ENCODE measurements at places on chromosomes 16 and 17.
A peak's percentile ranks its signal among the peaks of the same experiment; 100 is the strongest.

DNA sequence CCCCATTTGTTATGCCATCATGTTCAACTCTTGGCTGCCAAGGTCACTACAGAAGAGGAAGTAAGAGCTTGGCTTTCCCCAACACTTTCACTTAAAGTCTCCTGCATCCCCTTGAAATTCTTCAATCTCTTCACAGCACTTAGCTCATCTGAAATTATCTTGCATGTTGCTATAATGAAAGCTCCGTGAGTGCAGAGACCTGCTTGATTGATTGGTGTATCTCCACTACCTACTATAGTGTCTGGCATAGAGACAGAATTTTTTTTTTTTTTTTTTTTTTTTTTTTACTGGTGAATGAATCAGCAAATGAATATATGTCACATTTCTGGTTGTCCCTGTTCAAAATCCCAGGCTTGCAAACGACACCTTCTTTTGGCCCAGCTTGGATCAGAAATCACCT is 1.9 kb upstream of the SDR42E1 start:
- no peak for DNase-seq

DNA sequence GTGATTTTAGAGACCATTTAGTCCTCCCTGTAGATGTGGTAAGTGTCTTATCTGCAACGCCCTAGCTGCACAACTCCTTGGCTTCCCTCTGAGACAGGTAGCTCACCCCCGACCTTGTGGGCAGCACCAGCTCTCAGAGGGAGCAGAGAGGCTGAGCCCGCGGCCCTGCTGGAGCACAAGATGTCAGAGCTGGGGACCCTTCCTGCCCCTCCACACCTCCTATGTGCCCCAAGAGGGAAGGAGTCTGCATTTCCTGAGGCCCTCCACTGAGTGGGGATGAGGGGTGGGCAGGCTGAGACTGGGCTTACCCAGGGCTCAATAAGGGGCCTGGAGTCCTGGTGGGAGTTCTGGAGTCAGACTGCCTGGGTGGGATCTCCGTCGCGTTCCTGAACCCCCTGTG is 12.2 kb upstream of the ADGRG1 start:
- DNase-seq, result no peak

- DNase-seq, result no peak
Observed at GRCh38 chr17:72169823-72170222, 49.0 kb downstream of the SOX9 start.

GRCh38 chr16:80602894-80603293 is 62.1 kb downstream of the DYNLRB2 start:
- DNase-seq, result no peak

DNA sequence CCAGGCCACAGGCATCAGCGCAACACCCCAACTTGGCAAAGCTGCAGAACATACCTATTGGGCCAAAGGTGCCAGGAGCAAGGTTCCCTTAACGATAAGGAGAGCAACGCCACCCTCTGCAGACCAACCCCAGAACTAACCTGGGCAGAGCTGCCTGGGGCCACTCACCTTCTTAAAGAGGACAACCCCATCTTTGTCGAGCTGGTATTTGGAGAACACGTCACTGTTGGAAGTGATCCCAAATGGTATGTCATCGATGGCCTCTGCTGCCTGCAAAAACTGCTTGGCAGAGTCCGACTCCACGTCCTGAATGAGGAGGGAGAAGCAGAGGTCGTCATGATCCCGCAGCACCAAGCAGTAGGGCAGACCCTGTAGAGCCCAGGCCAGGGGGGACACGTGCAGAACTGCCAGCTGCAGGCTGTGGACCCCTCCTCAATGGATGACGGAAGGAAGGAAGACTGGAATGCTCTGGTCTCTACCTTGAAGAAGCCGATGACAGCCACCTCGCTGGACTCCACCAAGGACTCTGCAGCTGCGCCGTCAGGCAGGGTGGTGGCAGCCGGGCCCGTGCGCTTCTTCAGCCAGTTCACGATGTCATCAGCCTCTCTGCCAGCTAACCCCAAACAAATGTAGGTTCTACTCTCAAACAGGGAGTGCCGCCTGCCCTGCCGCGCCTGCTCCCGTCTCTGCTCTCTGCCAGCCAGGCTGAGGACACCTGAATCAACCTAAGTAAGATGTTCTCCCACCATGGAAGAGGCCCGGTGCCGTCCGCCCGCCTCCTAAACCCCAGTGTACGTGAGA is 5.2 kb downstream of the P4HB start:
- DNase-seq, result no peak

GRCh38 chr17:80270836-80271235 is 10.2 kb downstream of the RNF213 start:
- DNase-seq, result peak; percentile 29

DNA sequence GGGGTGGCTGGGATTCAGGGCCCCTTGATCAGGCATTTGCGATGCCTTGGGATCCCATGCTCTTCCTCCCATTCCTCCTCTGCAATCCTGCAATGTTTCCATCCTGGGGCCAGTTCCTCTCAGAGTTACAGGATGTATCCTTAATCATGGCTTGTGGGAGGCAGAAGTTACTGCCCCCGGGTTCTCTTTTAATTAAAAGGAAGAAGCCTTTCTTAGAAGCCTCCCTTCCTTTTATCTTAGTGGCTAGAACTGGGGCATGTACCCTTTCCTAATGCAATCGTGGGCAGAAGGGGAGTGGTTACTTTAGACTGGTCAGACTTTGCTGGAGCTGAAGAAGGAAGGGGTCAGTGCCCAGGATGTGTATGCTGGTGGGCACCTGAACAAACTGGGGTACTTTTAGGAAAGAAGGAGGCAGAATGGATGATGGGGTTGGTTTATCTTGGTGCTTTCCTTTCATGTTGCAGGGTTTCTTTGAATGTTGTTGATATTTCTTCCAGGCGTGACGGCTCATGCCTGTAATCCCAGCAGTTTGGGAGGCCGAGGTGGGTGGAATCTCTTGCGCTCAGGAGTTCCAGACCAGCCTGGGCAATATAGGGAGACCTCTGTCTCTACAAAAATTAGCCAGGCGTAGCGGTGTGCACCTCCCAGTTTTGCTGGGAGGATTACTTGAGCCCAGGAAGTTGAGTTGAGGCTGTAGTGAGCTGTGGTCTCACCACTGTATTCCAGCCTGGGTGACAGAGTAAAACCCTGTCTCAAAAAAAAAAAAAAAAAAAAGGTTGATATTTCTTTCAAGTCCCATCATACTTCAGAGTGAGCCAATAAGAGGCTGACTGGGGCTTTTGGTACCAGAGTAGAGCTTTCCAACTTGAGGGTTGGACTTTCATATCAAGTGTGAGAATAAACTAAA is 13.2 kb upstream of the SPN start:
- no peak for DNase-seq

GRCh38 chr16:17470908-17471718 is at the start of gene XYLT1:
TSS of gene XYLT1 (minus strand) at chr16:17470960. CDS start at chr16:17470796, 164 bp downstream.
- peak; percentile 88 for DNase-seq

DNA sequence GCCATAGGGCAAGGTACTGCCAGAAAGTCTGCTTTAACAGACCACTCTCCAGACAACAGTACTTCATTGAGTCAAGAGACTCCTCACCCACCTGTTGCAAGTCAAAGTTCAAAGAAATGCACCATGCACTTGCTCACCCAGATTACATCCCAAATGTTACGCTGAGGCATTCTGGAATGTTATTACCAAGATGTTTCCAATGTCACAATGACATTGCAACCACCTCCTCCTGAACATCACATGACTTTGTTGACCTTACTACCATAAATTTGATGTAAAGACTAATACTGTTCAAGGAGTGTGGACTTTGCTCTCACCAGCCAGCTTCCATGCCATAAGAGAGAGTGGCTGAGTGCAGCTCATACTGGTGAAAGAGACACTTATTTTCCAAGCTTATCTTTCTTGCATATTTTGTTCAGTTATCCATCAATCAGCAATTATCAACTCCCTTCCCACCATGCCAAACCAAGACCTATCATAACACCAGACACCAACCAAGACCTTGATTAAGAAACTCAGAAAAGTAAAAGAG is 58.5 kb upstream of the BCAR1 start:
- no peak for DNase-seq

DNA sequence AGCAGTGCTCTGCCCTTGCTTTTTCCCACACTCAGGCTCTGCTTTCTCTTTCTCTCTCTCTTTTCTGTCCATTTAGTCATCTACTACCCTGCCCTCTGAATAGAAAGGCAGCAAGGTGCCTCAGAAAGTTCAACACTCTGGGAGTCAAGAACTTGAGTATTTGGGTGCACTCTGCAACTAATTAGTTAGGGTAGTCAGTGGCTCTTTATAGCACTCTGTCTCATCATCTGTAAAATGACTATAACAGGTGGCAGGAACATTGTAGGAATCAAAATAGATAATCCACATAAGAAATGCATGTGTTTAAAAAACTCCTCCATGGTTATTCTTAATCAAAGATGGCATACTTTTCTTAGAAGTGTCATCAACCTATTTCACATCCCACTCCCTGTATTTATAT is 7.2 kb downstream of the OR2C1 start:
- DNase-seq, result no peak

GRCh38 chr17:44960691-44961090 is 7.4 kb downstream of the C1QL1 start:
- DNase-seq, result no peak

- no peak for DNase-seq
Observed at GRCh38 chr16:10097271-10097670, 85.0 kb downstream of the GRIN2A start.

GRCh38 chr17:27756467-27757371 is 43.6 kb downstream of the NOS2 start:
- peak; percentile 74 for DNase-seq

- DNase-seq, result no peak
Observed at GRCh38 chr16:58727028-58727781, 6.9 kb downstream of the GOT2 start.

DNA sequence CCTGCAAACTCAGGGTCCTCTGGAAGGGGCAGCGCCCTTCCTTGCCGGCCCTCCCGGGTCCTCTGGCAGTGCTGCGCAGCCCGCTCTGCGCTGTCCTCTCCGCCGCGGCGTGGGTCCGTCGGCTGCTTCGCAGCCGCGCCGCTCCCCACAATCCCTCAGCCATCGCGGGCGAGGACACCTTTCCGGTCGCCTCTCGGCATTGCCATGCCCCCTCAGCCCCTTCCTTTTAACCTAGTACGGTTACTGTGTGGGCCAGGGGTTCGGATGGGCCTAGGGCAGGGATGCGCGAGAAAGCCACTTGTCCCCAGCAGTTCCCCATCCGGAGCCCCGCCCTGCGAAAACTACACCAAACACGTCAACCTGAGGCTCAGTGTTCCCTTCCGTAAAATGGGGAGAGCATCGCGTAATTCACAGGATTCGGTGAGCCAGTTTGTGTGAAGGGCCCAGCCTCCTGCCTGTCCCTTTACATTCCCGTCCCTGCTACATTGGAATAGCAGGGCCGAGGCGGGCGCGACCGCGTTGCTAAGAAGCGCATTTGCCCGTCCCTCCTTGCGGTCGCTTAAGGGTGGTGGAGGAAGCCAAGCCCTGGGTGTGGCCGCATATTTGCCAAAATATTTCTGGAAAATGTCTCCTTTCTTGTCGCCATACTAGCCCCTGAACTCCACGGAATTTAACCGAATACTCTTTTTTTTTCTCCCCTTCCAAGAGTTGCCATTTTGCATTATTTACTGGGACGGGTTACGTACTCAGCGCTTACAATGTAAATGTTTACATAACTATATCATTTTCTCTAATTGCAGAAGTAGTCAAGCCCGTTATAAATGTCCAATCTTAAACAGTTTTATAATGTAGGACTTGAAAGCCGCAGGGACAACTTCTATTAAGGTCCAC is 13.2 kb downstream of the COPZ2 start:
- peak; percentile 57 for DNase-seq

- DNase-seq, result peak; percentile 24
Observed at GRCh38 chr16:66510298-66510697, 39.6 kb downstream of the TK2 start.

DNA sequence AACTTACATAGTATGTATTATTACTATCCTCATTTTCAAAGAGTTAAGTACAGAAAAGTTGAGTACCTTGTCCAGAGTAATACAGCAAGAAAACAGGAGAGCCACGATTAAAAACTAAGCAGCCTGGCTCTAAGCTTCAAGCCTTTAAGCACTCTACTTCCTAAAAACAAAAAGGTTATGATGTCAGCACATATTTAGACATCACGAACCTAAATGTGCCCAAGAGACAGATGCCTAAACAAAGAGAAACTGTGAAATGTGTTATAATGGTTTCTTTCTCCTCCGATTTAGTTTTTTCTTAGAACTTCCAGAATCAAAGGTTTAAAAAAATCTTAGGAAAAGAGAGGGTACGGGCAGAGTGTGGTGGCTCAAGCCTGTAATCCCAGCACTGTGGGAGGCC is 151.0 kb downstream of the VPS53 start:
- no peak for DNase-seq

GRCh38 chr16:71501547-71501946 is 12.4 kb upstream of the ZNF19 start:
- DNase-seq, result no peak

DNA sequence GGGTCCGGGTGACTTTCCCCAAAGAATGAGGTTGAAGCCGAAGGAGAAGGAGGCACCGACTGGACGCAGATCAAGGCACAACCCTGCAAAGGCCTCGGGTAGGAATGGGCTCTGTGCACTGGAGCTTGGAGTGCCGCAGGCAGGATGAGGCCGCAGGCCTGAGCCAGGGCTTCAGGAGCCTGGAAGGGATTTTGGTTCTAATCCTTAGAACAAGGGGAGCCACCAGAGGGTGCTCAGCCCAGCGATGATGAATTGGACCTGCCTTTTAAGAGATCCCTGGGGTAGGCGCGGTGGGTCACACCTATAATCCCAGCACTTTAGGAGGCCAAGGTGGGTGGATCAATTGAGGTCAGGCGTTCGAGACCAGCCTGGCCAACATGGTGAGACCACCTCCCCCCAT is 8.1 kb downstream of the CIBAR2 start:
- DNase-seq, result no peak

DNA sequence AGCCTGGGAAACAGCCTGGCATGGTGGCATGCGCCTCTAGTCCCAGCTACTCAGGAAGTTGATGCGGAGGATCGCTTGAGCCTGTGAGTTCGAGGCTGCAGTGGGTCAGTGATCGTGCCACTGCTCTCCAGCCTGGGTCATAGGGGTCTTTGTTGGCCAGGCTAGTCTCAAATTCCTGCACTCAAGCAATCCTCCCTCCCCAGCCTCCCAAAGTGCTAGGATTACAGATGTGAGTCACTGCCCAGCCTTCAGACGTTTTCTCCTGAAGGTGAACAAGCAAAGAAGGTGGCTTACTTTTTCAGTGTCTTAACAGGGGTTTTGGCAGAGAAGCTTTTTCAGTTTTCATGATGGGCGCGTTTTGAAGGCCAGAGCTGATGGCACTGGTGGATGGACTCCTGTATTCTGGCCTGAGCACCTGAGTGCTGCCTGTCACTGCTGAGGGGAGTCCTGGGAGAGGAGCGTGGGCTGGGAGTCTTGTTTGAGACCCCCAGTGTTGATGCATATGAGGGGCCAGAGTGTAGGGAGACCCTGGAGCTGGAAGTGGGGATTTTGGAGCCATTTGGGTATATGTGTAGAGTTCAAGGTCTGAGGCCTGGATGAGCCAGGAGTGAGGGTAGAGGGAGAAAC is 41.4 kb downstream of the FOXK2 start:
- DNase-seq, result no peak

Measured in stomach (tissue), 19 donors.